ENCODE measurements at places on chromosomes 1 and 21.

GRCh38 chr1:41361495-41362356 is 492 bp downstream of the FOXO6 start:
- peak; percentile 61 for DNase-seq

DNA sequence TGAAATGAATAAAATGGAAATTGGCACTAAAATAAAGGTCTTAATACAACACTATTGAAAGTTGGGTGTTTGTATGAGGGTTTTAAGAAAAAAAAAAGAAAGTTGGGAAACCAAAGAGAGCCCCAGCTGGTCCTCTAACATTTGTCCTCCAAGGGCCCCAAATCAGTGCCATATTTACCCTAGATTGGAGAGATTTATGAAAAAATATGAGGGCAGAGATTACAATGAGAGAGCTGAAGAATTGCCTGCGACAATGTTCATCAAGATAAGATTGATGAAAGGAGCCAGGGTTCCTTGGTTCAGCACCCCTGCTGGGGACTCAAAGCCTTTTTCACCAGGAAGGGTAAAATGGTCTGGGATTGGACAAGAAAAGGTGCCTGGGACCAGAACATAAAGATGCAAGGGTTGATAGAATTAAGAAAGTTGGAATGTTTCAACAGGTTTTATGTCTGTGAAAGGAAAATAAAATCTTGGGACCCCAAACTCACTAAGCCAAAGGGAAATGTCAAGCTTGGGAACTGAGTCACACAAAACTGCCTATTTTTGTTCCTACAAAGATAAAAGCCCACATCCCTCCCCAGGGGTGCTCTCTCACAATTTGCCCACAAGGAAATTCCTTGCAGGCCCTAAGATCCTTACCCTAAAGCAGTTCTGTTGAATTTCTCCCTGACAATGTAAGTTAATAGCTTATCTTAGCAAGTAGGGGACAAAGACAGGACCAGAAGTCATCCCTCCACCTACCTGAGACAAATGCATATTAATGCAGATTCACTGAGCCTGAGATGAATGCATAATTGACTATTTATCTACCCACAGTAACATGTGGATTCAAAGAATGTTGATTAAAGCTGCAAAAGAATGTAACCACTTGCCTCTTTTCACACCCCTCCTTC is 26.8 kb downstream of the CBR1 start:
- DNase-seq: no peak

DNA sequence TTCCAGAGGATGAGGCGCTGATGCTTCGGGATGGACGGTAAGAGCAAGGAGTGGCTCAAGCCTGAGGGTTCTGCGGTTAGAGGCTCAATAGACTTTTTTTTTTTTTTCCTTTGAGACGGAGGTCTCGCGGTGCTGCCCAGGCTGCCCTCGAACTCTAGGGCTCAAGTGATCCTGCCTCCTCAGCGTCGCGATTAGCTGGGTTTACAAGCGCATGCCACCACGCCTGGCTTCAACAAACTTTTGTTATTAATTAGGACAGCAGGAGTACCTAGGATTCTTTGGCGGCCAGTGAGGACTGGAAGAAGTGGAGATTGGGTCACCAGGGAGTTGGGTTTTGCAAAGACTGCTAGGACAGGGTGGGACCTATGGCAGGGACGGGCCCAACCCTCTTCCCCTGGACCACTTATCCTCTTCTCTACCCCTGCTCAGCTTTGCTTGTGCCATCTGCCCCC is 587 bp downstream of the SCNM1 start:
- DNase-seq: no peak

DNA sequence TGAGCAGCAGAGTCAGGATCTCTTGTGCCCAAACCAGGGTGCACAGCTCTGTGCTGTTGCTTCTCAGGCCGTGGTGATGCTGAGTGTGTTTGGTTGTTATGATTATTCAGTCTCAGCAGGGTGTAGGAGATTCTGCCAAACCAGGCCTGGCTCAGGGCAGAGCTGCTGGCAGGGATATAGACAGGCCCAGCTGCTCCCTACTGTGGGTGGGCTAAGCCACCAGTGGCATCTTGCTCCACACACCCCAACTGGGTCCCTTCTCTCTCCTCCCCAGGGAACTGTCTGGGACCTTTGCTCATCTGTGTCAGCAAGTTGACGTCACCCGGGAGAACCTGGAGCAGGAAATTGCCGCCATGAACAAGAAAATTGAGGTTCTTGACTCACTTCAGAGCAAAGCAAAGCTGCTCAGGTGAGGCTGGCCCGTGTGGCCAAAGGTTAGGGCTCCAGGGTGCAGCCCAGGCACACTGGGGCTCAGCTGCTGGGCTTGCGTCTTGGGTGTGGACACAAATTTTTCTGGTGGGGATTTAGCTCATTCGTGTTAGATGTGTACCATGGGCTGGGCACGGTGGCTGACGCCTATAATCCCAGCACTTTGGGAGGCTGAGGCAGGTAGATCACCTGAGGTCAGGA is 9.9 kb upstream of the MIIP start:
- DNase-seq: no peak

- DNase-seq: no peak
Measured at GRCh38 chr1:154171223-154171583, 16.3 kb upstream of the NUP210L start.

DNA sequence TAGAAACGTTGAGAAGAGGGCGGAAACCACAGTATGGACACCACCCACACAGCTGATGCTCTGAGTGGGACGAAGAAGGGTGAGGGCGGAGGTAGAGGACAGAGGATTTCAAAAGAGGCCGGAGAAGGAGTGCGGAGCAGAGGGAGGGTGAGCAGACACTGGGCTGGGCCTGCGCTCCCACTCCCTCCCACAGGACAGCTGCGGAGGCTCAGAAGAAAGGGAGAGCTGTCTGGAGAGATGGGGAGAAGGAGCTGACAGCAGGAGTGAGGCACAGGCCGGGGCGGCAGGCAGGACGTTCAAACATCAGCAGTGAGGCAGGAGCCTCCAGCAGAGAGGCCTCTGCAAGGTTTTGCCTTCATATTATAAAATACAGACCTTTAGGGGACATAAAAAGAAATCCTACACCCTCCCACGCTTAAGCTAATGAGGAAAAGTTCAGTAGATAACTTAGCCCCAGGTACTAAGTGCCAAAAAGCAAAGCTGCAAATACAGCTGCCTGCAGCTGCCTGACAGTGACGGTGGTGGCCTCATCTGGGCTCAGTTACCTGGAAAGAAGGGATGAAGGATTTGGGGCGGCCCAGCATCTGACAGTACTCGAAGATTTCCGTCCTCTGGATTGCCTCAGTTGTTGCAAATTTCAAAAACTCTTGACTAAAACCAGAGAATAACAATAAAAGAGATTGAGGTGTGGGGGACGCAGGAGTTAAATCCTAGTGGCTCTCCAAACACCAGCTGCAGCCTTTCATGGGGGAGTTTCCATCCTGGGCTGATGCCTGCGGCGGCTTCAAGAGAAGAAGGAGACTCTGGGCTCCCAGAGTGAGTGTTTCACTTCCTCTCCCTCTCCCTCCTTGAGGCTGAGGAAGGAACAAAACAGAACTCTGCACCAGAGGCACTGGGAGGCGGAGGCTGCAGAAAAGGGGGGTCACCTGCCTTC is 25.6 kb downstream of the SEC16B start:
- DNase-seq: no peak

DNA sequence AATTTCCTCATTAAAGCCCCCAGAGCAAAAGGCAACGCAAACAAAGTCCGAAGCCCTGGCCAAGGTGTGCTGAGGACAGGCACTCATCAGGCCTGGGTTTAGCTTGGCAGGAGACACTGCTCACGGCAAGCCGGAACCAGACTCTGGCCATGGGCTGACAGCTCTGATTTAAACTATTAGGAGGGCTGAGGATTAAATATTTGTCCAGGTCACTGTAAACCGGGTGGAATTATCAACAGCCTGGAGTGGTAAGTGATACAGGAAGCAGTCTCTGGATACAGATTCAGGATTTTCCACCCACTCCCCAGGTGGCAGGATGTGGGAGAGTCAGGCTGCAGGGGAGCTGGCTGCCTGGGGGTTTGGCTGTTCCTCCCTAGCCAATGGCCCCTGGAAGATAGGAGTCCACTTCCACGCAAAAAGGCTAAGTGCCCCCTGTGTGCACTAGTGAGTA is 42.4 kb downstream of the SLC66A1 start:
- DNase-seq: no peak

DNA sequence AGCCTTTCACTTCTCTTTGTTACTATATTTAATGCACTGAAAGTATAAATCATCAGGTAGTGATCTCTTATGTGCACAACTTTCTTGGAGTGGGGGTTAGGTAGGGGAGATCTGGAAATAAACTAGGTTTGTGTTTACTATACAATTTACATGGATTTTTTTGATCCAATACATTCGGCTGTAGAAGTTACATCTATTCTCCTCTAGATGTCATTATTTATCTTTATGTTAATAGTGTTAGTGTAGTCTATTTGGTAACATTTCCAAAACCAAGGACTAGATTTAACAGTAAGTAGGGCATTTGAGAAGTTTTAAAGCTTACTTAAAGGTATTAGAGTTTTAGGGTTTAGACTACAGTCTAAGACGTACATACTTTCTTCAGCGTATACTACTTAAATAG is 5.4 kb downstream of the VPS45 start:
- DNase-seq: no peak

DNA sequence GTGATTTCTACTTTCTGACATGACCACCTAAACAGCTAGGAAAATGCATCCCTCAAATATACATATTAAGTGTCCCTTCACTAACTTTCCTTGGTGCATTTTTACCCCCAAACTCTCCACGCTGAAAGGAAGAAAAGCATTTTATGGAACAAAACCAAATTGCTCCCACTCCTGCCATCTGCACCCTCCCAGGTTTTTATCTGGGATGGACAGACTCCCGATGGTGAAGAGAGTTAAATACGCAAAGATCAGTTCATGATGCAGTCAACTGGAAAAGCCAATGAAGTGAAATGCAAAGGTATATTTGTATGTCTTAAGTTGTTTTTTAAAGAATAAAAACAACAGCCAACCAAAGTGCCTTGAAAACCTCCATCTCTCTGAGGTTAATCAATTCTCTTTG is 2.7 kb downstream of the DSTYK start:
- DNase-seq: no peak

GRCh38 chr1:30981172-30981571 is 72.6 kb upstream of the SDC3 start:
- DNase-seq: no peak

DNA sequence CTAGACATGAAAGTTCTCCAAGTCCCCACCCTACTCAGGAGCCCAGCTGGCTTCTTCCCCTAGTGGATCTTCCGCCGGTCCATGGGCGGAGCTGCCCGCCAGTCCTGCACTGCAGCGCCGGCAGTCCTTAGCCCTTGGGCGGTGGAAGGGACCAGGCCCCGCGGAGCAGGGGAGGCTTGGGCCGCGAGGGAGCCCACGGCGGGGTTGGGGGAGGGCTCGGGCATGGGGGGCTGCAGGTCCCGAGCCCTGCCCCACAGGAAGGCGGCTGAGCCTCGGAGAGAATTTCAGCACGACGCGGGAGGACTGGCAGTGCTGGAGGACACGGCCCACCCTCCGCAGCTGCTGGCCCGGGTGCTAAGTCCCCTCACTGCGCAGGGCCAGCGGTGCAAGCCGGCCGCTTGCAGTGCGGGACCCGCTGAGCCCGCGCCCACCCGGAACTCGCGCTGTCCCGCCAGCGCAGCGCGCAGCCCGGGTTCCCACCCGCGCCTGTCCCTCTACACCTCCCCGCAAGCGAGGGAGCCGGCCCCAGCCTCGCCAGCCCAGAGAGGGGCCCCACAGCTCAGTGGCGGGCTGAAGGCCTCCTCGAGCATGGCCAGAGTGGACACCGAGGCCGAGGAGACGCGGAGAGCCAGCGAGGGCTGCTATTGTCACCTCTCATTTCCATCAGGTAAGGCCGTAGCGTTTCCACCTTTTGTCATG is 1398.6 kb downstream of the MRPL39 start:
- DNase-seq: no peak

GRCh38 chr1:45071567-45071966 is 59.5 kb downstream of the UROD start:
- DNase-seq: no peak

DNA sequence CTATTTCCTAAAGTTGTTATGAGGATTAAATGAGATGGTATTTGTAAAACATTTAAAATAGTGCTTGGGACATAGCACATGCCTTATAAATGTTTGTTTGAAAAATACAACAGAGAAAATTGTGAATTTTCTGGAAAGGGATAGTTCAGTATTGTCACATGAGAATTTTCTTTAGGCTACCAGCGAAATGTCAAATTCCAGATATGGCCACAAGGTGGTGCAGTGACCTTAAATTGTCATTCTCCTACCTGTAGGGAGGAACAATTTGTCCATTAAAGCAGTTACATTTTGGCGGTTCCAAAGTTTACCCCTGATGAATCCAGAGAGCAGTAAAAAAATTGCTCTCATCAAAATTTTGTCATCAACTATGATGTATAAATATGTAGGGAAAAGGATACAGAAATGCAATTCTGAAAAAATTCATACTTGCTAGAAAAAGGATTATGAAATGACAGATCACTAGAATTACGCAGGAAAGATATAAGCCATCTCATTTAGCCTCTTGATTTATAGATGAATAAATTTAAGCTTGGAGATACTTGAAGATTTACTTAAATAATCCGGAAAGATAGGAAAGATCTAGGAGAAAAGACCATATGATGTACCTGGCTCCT is 50.2 kb upstream of the TSHB start:
- DNase-seq: no peak

DNA sequence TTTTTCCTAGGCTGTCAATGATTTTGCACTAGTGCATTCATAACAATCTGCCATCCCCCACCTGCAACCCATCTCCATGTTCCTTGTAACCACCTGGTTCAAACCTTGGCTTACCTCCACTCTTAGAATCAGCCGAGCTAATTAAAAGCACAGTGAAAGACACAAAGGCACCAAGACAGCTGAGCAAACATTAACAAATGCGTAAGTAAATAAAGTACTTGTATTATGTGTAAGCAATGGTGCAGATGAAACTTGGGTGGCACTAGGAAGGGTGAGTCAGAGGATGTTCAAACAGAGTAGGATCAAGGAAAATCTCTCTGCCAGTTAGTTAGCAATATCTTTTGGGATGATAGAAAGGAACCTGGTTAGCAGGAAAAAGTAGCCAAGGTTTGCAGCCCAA is 5.1 kb upstream of the FOXJ3 start:
- no peak for DNase-seq

DNA sequence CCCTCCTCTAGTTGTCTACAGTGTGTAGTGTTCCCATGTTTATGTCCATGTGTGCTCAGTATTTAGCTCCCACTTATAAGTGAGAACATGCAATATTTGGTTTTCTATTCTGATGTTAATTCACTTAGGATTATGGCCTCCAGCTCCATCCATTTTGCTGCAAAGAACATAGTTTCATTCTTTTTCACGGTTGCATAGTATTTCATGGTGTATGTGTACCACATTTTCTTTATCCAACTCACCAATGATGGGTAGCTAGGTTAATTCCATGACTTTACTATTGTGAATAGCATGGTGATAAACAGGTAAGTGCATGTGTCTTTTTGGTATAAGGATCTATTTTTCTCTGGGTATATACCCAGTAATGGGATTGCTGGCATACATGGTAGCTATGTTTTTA is 67.0 kb downstream of the TBX19 start:
- DNase-seq: no peak

- DNase-seq: no peak
Measured at GRCh38 chr1:218165701-218166114, 119.4 kb upstream of the RRP15 start.
